Stimulated activated CD4-positive, alpha-beta T cell treated with anti-CD3 and anti-CD28 coated beads, Interleukin-15, amount 100 ng/mL, for 1 hour (primary cell): ENCODE measurements at places on chromosomes 1 and 21.

DNA sequence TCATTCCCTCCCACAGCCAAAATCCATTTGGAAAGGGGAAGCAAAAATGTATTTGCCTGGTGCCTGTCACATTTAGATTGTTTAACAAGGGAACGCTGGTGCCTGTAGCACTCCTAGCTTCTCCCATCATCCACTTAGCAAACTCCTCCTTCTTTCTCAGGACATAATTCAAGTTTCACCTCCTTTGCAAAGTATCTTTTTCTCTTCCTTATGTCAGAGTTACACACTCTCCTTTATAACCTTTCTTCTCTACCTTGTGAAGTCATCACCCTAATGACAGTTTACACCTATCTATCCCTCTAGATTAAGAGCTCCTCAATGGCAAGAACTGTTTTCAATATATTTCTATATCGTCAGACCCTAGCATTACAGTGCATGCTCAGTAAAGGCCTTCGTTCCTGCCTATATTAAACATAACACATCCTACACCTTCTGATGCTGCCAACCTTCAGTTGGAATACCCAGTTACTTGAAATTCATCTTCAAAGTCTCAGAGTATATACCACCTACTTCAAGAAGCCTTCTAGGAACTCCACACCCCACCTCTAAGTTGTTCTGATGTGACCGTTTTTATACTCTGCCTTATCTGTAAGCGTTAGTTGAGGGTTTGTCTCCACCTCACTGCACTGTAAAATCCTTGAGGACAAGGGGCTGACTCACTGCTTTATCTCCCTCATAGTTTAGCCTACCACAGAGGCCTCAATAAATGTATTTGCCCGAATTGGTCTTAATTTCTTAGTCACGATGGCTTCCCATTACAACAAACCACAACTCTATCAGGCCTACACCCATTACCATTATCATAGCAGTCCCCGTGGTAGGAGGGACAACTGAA, 1.0 kb upstream of the EPS15 start:
- DNase-seq = no peak

- no peak for DNase-seq
Measured at GRCh38 chr1:194298007-194298598, 1111.7 kb upstream of the B3GALT2 start.

DNA sequence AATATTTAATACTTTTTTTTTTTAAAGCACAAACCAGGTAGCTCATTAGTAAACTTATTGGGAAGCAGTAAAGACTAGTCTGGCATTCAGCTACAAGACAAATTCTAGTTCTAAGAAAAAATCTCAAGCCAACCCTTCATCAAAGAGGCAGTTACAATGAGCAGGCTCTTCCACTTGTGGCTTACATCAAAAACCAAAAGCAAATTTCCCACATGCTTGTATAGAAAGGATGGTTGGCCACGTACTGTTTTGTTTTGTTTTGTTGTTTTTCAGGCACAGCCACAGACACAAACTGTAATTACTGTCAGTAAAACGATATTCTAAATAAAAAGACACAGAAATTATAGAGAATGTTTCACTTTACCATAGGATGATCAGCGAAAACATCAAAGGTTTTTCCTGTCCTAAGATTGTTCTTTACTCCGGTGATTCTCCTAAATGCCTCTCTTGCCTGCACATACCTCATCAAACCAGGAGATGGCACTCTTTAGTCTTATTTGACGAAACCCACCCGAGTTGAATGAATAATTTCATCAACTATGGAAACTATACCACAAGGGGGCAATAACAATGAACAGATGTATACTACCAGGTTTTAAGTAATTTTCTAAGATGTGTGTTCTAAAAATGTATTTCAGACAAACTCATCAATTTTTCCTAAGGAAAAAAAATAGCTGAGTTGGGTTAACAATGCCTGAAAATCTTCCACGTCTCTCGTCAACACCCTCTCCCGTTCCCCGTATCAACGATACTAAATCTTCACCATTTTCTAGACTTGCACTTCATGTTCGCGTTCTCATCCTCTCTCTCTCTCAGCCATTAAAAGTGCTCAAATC, 26.9 kb downstream of the RPL5 start:
- no peak for DNase-seq

- DNase-seq = peak; percentile 30
Measured at GRCh38 chr1:24149866-24150233, 6.9 kb upstream of the IL22RA1 start.

DNA sequence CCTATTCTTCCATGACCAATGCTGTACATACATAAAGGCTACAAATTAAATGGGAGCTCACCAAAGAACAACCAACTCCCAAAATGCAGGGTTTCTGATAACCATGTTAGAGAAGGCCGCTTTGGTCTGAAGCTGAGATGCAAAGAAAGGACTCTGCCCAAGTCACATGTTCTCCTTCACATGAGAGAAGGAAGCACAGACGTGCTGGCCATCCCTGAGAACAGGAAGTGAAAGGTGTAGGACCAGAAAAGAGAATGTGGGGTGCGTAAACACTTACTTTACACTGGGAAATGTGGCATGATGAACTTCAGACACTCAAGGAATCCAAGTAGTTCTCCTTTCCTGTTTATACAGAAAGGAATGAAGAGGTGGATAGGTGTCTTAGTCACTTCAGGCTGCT, 31.7 kb upstream of the TADA1 start:
- DNase-seq = no peak
